ENCODE measurements at places on chromosomes 12 and 14. TPM values are rescaled to one million over a fixed set of nuclear protein-coding genes. Genes with fewer than 3 reads are reported as not detected.

CLEC14A gene
- 13.2 TPM for total RNA-seq

TSPAN11 gene
- total RNA-seq: 18.9 TPM

AMIGO2 gene
- 61.8 TPM for total RNA-seq

DNA sequence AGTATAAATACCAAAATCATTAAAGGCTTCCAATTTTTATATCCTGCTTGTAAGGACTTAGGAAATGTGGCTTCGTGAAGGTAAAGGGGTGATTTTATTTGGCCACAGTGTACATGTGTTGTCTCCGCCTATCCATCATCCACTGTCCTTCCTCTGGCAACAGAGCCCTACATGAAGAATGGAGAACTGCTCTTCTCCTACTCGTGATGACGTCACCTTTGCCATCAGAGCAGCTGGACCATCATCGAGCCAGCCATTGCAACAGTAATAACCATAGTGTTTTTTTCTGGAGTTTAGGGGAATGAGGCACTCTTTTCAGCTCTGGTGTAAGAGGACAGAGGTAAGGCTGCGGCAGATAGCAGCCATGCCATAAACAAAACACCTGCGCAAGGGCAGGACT, 19.2 kb downstream of the ITPR2 start:
- DNase-seq: no peak

GRCh38 chr14:76920331-76921087, 94.3 kb downstream of the LRRC74A start:
- peak; percentile 73 for DNase-seq

DNA sequence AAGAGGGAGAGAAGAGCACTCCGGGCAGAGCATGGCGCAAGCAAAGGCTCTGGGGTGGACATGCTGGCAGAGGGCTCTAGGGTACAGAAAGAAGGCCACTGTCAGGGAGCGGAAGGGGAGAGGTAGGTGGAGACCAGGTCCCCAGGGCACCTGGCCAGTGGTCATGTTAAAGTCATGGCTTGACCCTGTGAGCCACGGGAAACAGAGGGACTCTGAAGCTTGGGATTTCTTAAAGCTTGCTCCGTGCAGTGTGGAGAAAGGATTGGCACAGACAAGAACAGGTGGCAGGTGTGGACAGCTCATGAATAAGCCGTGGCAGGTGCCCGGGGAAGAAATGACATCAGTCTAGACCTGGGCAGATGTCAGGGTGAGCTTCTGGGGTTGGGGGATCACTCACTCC, 413.8 kb downstream of the BCL11B start:
- no peak for DNase-seq

DNA sequence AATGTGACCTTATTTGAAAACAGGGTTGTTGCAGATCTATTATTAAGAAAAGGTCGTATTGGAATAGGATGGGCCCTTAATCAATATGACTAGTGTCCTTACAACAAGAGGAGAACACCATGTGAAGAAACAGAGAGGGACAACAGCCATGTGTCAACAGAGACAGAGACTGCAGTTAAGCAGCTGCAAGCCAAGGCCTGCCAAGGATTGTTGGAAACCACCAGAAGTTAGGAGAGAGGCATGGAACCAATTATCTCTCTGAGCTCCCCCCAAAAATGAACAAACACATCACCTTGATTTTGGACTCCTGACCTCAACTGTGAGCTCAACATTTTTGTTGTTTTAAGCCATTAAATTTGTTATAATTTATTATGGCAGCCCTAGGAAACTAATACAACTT, 214.6 kb upstream of the PRKD1 start:
- DNase-seq: no peak

GRCh38 chr14:22781301-22781991, 15.0 kb downstream of the OXA1L start:
- DNase-seq: no peak

DNA sequence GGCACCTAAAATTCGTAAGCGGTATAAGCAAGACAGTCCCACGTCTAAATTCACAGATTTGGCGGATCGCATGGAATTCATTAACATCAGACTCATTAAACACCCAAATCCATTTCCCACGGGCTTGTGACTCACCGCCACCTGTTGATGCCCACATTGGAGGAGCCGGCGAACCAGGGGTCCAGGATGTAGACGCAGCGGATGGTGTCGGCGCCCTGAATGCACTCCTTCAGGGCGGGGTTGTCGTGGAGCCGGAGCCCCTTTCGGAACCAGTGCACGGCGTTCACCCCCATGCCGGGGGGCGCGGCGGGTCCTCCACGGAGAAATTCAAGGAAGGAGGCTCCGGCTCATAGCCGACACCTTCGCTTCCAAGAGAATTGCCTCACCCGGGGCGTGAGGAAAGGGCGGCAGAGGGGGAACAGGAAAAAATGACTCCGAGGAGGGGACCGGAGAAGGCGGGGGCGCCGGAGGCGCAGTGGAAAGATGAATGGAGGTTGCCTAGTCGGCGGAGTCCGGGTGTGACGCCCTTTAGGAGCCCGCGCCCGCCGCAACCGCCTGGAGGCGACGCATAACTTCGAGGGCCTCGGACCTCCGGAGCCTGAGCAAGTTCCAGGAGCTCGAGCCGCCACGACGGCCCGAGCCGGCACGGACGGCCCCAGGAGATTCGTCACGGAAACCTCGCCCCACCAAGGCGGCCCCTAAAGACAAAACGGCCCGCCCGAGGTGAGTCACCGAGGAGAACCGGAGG, 506 bp downstream of the CRY1 start:
- peak; percentile 82 for DNase-seq

GRCh38 chr14:50806241-50806933, 24.6 kb downstream of the NIN start:
- DNase-seq: no peak
